Activated CD4-positive, alpha-beta T cell treated with anti-CD3 and anti-CD28 coated beads, Interleukin-2, amount 10 ng/mL, durations not matched to agents 24 days and 14 days (primary cell): ENCODE measurements at places on chromosomes 1 and 21. TPM values are rescaled to one million over a fixed set of nuclear protein-coding genes. Genes with fewer than 3 reads are reported as not detected.

Gene ITGB2
- total RNA-seq: 265 and 266 TPM in 2 replicates

Gene OR2L3
- total RNA-seq: not detected in 2 replicates

Gene UBL4B
- total RNA-seq: not detected in 2 replicates

Gene STYXL2
- total RNA-seq: not detected in 2 replicates

Gene FAM3B
- total RNA-seq: not detected in 2 replicates

Gene KIAA0040
- total RNA-seq: 32.6 and 35.4 TPM in 2 replicates

Gene LELP1
- total RNA-seq: not detected in 2 replicates

Gene MAB21L3
- not detected in 2 replicates for total RNA-seq

Gene SUSD4
- total RNA-seq: not detected in 2 replicates

Gene RAB25
- total RNA-seq: not detected in 2 replicates

Gene HSF2BP
- total RNA-seq: 1.3 TPM in 2 replicates

Gene OLIG2
- not detected in 2 replicates for total RNA-seq

Gene ALPL
- total RNA-seq: not detected in 2 replicates

Gene FCRL6
- not detected in 2 replicates for total RNA-seq
